ENCODE measurements at places on chromosomes 3 and 15. TPM values are rescaled to one million over a fixed set of nuclear protein-coding genes. Genes with fewer than 3 reads are reported as not detected.

- H3K4me1 ChIP-seq: no peaks in the 10 kb centered on the region
- no peaks in the 10 kb centered on the region for H3K36me3 ChIP-seq
- DNase-seq: no peak
These were observed 335.3 kb upstream of the ARHGEF26 start for GRCh38 chr3:153785901-153786300.

The PRR20G gene
- total RNA-seq: not detected

The DNAH1 gene
- total RNA-seq: 12.1 TPM

- no peak for DNase-seq
- H3K27me3 ChIP-seq: no peaks in the 10 kb centered on the region
- no peak overlapping the region for H3K4me3 ChIP-seq
- H3K27ac ChIP-seq: no peak overlapping the region
- H3K36me3 ChIP-seq: no peaks in the 10 kb centered on the region
These were observed 11.8 kb downstream of the UBE3A start for GRCh38 chr15:25426896-25427610.

GRCh38 chr3:168834558-168834957 is 738.8 kb upstream of the GOLIM4 start:
- H3K27me3 ChIP-seq: no peaks in the 10 kb centered on the region
- H3K4me1 ChIP-seq: no peaks in the 10 kb centered on the region
- no peak for DNase-seq
- no peak overlapping the region for H3K27ac ChIP-seq
- H3K36me3 ChIP-seq: no peaks in the 10 kb centered on the region

- H3K4me1 ChIP-seq: no peaks in the 10 kb centered on the region
- peaks cover 4% of the 10 kb centered on the region for H3K36me3 ChIP-seq
- no peak overlapping the region for H3K27ac ChIP-seq
- no peak overlapping the region for H3K4me3 ChIP-seq
- no peaks in the 10 kb centered on the region for H3K27me3 ChIP-seq
These were observed 20.6 kb downstream of the DCUN1D1 start for GRCh38 chr3:182959474-182960350.

The CPN2 gene
- 0.72 TPM for total RNA-seq

The POPDC2 gene
- 3.2 TPM for total RNA-seq

GRCh38 chr3:193774272-193774915 is 181.4 kb downstream of the OPA1 start:
- H3K36me3 ChIP-seq: no peaks in the 10 kb centered on the region
- DNase-seq: peak; percentile 80
- H3K27ac ChIP-seq: no peak overlapping the region
- peaks cover 17% of the 10 kb centered on the region for H3K4me1 ChIP-seq
- no peak overlapping the region for H3K4me3 ChIP-seq
- no peaks in the 10 kb centered on the region for H3K27me3 ChIP-seq

DNA sequence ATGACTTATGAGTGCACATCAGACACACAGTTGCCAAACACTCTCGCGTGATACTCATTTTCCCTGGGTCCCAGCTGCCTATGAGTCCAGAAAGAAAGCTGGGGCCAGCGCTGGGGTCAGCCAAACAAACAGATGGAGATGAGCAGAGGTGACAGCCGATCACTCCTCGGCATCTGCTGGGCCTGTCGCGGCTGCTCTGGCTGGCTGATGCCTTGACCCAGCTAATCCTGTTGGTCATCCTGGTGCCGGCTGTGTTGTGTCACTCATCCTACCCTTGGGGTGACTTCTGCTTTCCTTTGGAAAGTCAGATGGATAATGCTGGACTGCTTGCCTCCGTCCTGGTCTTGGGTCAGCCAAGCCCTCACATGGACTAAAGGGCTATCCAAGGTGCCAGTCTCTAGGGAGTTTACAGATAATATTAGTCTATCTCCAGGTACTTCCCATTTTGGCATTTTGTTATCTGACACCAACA is 105.3 kb upstream of the PDZRN3 start:
- no peak overlapping the region for H3K4me3 ChIP-seq
- H3K27me3 ChIP-seq: no peaks in the 10 kb centered on the region
- no peaks in the 10 kb centered on the region for H3K4me1 ChIP-seq
- no peak for DNase-seq
- H3K36me3 ChIP-seq: no peaks in the 10 kb centered on the region

GRCh38 chr3:17035966-17036365 is 151.2 kb downstream of the PLCL2 start:
- H3K27ac ChIP-seq: no peak overlapping the region
- no peaks in the 10 kb centered on the region for H3K4me1 ChIP-seq
- DNase-seq: no peak
- H3K36me3 ChIP-seq: no peaks in the 10 kb centered on the region
- no peaks in the 10 kb centered on the region for H3K27me3 ChIP-seq

DNA sequence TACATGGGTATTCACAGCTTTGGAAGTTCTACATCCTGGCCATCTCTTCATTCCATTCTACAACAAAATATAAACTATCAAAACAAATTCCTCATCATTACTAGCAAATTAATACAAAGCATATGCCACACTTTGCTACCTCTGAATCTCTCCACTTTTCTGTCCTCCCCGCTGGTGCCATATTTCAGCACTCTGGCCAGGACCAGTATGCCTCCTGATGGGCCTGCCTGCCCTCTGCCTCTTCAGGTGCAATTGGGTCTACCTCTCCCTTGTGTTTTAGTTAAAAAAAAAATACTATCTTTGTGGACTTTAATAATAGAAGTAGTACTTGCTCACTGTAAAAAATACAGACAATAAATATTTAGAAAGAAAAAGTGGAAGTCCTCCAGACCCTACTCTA is 448.8 kb downstream of the WDR72 start:
- H3K4me3 ChIP-seq: no peak overlapping the region
- no peaks in the 10 kb centered on the region for H3K27me3 ChIP-seq
- no peaks in the 10 kb centered on the region for H3K36me3 ChIP-seq

DNA sequence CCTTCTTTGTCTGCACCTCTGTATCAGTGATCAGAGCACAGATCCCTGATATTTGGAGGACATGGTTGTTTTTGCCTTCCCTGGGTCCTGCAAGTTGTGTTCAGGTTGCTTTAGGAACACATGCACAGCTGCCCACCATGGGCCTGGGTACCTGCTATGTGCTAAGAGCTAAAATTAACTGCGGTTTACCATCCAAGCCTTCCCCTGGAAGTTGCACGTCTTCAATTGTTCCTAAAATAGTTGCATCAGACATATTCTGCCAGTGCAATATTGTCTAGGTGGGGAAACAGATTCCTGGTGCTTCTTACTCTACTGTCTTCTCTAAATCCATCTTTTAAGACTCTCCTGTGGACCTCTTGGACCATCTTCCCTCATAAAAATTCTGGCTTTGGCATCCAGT is 80.9 kb downstream of the PDE8A start:
- no peak overlapping the region for H3K4me3 ChIP-seq
- no peak overlapping the region for H3K27ac ChIP-seq
- H3K27me3 ChIP-seq: no peaks in the 10 kb centered on the region

GRCh38 chr3:64801856-64802255 is 114.1 kb upstream of the ADAMTS9 start:
- DNase-seq: no peak
- H3K4me1 ChIP-seq: no peaks in the 10 kb centered on the region
- no peaks in the 10 kb centered on the region for H3K27me3 ChIP-seq
- no peak overlapping the region for H3K4me3 ChIP-seq

Measured in kidney (tissue), 22 donors.